ENCODE measurements at places on chromosomes 3 and 15.
A peak's percentile ranks its signal among the peaks of the same experiment; 100 is the strongest.

GRCh38 chr3:10534066-10534465 lies 28.7 kb upstream of the ATP2B2 start:
- DNase-seq: no peak

DNA sequence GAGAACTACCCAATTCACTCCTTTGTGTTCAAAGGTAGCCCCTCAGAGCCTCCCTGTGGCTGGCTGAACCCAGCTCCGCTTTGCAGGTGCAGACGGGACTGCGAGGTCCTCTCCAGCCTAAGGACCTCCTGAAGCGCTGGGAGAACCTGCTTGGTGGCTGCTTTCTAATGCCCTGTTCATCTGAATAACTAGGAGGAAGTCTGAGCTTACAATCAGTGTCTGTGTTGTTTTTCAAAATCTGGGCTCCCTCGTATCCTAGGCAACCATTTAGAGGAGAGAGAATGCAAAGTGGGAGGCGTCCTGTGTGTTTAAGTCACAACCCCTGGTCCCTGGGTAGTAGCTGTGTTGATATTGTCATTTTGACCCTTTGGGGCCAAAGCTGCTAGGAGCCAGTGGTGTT lies 99.9 kb downstream of the GABRG3 start:
- DNase-seq: no peak

- DNase-seq: no peak
These were observed 36.7 kb upstream of the SLC6A11 start for GRCh38 chr3:10779293-10779805.

GRCh38 chr15:49083401-49084284 lies 37.4 kb upstream of the SECISBP2L start:
- no peak for DNase-seq

DNA sequence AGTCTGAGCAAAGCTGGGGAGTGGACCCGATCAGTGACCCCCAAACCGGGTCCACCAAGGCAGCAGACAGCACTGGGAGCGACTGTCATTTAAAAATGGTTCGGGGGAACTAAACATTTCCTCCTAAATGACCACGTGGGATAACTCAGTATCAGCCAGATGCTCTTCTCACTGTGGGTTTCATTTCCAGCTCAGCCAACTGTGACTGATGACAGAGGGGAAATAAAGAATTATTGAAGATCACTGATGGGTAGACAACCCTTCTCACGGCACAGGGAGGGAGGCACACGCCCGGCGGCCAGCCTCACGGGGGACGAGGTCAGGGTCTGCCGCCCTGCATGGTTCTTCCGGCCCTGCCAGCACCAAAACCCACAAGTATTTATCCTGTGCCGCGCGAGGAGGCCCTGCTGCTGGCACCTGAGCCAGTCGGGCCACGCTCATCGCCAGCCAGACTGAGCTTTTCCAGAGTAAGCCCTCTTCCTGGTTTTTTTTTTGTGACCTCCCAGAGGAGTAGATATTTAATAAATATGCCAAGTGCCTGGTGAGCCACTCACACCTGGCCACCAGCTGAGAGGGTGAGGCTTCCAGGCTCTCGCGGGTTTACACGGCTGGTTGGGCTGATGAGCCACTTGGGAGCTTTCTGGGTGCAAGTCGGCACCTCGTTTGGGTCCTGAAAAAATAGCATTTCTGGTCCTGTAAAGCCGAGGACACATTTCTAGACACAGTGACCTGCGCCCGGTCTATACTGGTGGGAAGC lies 6.2 kb downstream of the MELTF start:
- DNase-seq: peak; percentile 91

GRCh38 chr3:150681057-150681456 lies 22.7 kb downstream of the ERICH6 start:
- no peak for DNase-seq

DNA sequence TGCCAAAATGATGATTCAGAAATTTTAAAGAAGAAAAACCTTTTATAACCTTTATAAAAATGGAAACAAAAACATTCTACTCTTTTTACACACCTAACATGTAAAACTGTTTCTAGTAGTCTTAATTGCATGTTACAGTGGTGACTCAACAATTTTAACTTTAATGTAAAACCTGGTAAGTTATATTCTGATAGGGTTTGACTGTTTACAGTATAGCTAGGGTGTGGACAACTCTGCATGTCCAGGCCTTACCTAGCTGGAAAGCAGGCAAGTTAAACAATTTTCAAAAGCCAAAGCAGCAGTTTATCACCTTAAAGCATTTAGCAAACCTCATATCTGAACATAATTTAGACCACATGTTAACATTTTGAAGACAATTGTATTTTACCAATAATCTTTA lies 328.5 kb downstream of the NEK10 start:
- DNase-seq: no peak

GRCh38 chr3:78589778-78590177 lies 1178.0 kb downstream of the ROBO1 start:
- peak; percentile 47 for DNase-seq

GRCh38 chr3:39332525-39332924 lies 3.0 kb downstream of the CCR8 start:
- no peak for DNase-seq

GRCh38 chr3:2897821-2898220 lies 212.4 kb downstream of the IL5RA start:
- no peak for DNase-seq

DNA sequence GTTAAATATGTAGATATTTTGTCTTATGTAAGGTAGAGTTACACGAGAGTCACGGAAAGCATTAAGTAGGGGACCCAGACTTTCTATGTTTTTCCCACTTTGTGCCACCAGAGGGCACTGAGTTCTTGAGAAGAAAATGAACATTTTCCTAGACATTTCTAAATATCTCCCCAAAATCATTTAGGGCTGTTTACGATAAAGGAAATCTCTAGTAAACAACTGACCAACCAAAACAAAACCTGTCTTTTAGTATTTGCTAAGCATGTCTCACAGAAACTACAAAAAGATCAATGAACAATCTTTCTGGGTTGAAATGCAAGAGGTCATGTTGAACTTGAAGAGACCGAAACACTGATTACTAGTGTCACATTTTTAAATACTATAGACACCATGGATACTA lies 16.1 kb downstream of the POU1F1 start:
- DNase-seq: peak; percentile 58

GRCh38 chr15:31367730-31368344 lies 41.2 kb downstream of the KLF13 start:
- no peak for DNase-seq

GRCh38 chr3:127147291-127147885 lies 45.5 kb upstream of the PRR23E start:
- no peak for DNase-seq

DNA sequence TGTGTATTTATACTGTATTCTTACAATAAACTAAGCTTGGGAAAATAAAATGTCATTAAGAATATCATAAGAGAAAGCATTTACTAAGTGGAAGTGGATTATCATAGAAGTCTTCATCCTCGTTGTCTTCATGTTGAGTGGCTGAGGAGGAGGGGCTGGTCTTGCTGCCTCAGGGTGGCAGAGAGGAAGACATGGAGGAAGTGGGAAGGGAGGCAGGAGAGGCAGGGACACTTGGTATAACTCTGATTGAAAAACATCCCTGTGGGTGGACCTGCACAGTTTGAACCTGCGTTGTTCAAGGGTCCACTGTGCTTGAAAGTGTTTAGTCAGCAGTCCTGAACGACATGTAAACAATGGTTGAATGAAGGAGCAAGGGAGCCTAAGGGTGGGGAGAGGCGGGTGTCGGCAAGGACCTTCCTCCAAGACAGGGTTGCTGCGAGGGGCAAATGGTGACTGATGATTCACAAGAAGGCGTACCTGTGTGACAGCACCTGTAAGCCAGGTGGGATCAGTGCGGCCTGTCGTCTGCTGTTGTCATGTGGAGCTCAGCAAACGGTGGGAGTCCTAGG lies 103.8 kb upstream of the KLF13 start:
- peak; percentile 98 for DNase-seq

- DNase-seq: peak; percentile 6
These were observed 16.0 kb downstream of the SLC22A14 start for GRCh38 chr3:38297947-38298711.

DNA sequence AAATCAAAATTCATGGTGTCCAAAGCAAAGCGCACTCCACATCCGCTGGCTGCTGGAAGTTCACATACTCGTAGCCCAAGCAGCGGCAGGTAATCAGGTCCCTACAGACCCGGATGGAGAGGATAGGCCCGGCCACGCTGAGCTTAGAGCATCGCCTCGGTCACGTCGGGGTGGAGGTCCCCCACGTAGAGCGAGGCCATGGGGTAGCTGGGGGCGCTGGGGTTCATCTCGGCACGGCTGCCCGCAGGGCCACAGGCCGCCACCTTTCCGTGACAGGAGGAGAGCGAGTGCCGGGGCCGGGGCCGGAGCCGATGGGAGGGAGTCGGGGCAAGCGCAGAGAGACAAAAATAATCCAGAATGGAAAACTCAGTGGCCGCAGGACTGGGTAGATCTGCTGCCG lies 16.1 kb upstream of the STRIT1 start:
- no peak for DNase-seq

Data from NCI-H69 (cell line).